ENCODE measurements at places on chromosomes 3 and 15.

DNA sequence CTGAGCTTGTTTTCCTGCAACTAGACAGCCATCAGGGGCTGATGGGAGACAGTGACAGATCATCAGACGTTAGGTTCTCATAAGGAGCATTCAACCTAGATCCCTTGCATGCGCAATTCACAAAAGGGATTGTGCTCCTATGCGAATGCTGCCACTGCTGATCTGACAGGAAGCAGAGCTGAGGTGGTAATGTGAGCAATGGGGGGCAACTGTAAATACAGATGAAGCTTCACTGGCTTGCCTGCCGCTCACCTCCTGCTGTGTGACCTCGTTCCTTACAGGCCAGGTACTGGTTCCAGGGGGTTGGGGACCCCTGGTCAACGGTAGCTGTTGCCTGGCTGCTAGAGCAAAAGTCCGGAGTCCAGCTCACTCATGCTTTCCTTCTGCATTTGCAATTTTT lies 26.4 kb upstream of the KCNAB1 start:
- DNase-seq = no peak

DNA sequence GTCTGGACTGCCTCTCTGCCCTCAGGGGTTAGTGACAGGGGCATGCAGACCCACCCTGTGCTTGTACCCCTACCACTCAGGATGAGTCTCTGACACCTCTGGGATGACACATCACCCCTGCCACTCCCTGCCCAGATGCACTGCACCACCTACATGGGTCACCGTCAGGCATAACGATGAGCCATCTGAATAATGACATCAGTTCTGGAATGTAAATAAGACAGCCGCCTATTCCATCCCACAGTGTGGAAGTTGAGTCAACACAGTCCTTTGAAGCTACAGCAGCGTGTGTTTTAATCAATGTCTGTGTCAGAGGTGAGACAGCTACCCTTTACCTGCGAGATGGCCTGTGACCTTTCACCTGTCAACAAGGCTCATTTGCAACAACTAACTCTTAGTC lies 268.7 kb upstream of the ARRDC4 start:
- no peak for DNase-seq

DNA sequence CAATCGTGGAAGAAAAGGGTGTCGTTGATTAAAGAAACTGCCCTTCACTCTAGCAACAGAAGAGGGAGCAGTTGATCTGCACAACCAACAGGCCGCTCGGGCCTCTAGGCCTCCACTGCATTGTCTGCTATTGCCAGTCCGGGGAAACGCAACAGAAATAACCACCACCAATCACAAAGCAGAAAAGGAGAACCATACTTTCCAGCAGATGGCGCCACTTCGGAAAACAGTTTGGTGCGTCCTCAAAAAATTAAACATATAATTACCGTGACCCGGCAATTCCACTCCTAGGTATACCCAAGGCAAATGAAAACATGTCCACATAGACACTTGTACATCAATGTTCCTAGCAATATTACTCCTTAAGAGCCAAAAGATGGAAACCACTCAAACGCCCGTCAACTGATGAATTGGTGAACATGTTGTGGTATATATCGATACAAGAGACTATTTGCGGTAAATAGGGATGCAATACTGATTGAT lies 154.1 kb downstream of the TJP1 start:
- DNase-seq = peak; percentile 35

DNA sequence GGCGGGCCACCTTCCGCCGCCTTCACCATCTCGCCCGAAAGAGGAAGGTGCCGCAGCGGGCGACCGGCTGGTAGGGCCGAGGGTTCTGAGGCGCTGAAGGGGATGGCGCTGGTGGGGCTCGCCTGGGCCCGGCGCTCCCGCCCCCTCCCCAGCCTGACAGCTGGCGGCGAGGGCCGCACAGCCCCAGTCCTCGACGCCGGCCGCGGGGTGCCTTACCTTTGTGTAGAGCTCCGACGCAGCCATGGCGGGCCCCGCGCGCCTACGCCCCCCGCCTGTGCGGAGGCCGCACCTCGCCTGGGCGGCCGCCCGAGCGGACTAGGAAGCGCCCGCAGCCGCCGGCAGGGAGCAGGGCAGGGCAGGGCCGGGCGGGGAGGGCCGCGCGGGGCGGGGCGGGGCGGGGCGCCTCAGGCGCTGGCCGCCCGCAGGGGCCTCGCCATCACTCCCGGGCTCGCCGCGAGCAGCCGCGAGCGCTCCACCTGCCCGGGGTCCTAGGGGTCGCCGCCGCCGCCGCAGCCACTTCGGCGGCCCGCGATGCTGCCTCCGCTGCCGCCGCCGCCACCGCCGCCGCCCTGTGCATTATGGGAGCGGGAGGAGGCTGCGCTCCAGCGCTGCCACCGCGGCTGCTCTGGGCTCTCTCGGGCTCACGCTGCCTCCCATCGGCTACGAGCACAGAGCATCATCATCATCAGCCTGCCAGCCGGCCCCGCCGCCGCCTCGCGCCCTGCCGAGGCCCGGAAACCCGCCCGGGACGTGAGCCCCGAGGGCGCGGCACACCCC lies at the start of gene MYO5A:
TSS of gene MYO5A (minus strand) at position 317 of the 777 bp plus-strand sequence. CDS start at position 243, 74 bp downstream.
- peak; percentile 65 for DNase-seq

GRCh38 chr15:90315278-90315982 lies 36.7 kb upstream of the ZNF774 start:
- peak; percentile 44 for DNase-seq

- DNase-seq = no peak
These were observed 140.9 kb upstream of the TP63 start for GRCh38 chr3:189490337-189490736.

DNA sequence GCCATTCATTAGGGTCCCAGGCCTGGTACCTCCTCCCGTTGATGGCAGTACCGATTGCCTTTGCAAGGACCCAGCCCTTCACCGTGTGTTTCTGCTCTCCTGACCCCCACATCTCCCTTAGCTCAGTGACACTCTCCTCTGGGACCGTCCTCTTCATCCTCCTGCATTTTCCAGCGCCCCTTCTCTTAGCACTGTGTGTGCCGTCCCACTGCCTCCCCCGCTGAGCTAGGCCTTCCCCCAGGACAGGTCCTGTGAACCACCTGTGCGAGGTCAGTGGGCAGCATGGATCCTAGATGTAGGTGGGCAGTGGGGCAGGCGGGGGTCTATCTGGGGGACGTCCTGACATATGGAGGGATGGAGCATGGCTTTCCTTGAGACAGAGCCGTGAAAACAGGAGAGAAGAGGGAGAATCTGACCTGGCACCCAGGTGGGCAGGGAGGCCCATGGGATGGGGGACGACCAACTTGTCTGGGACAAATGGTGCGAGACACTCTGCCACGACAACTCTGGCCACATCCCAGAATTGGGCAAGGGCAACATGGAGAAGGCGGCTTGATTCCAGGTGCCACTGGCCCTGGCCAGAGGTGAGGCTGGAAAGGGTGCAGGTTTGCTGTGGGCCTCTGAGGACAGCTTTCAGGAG lies 87.7 kb upstream of the ALDH1L1 start:
- DNase-seq = no peak

GRCh38 chr15:77400258-77400657 lies 19.6 kb downstream of the PEAK1 start:
- DNase-seq = no peak

DNA sequence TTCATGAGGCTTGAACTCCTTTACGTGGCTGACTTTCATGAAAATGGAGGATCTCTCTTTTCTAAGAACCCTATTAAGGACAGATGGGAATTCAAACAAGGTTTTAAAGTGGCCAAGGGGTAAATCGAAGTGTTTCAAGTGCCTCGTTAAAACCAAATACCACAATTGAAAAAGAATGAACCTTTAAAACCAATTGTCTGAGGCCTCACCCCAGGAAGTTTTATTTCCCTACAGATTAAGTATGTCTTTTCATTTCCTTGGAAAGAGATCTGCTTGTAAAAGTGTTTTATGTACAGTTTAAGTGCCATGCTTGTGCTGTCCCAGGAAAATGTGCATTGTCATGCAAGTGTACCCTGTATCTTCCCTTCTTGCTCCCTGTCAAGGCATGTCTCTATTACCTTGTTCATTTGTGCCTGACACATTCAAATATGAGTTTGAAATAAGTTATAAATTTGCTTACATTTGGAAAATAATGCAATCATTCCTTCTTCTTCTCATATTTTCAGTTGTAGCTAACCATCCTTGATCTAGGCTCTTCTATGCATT lies 138.7 kb downstream of the ZPLD1 start:
- DNase-seq = no peak

- no peak for DNase-seq
These were observed at the start of gene PTX3 for GRCh38 chr3:157436583-157437291. PTX3 (plus strand) TSS chr3:157436850; CDS start chr3:157436934, 84 bp downstream.

GRCh38 chr3:63974451-63974850 lies 48.8 kb downstream of the PSMD6 start:
- no peak for DNase-seq

GRCh38 chr15:57953874-57954273 lies 111.6 kb downstream of the ALDH1A2 start:
- no peak for DNase-seq

- no peak for DNase-seq
These were observed 17.9 kb downstream of the SLC35A5 start for GRCh38 chr3:112579697-112580096.

DNA sequence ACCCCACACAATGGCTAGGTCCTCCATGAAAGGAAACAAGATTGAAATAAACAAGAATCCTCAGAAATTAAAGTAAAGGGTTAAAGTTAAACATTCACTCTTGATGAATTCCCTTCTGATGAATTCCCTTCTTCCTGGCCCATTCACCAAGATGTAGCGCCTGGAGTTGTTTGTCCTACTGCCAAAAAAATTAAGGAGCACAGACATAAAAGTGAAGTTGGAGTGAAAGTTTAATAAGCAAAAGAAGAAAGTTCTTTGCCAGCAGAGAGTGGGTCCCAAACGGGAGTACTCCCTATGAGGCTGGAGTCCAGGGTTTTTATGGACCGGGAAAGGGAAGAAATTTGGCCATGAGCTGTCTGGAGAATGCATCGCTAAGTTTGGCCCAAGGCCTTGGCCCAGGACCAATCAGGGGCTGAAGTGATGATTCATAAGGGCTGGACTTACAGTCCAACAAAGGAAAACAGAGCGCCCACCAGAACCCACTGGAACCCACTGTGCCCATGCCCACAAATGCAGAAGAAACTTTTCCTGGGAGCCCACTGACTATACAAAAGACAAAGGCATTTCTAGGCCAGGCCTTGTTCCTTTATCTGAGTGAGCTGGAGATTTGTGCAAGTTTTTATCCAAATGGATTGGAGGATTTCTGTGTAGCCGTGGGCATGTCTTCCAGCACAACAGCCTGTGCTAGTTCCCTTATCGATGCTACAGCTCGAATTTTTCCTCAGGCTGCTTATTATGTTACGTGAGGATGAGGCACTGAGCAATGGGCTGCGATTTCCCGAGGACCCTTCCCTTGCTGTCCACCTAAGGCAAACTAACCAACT lies 1561.6 kb downstream of the OTOL1 start:
- DNase-seq = no peak

- no peak for DNase-seq
These were observed 12.1 kb downstream of the FEZF2 start for GRCh38 chr3:62361261-62361660.

GRCh38 chr3:10845001-10845761 lies 29.2 kb downstream of the SLC6A11 start:
- DNase-seq = peak; percentile 38

DNA sequence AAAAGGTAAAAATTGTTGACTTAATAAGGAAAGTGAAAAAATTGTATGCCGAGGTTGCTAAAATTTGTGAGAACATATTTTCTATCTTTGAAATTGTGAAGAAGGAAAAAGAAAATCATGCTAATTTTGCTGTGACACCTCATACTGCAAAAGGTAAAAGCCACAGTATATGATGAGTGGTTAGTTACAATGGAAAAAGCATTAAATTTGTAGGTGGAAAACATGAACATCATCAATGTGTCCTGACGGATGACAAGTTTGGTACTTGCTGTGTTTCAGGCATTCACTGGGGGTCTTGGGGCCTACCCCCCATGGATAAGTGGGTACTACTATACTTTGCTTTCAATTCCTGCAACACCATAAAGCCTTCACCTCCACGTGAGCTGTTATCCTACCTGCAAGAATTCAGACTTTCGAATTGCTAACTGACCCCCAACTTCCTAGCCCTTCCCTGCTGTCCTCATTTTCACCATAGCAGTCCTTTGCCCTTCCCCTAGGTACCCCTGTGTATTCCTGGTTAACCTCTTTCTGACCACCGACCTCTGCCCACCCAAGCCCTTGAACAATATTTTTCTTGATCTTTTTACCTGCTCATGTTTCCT lies 62.4 kb downstream of the RAB7A start:
- DNase-seq = no peak

DNA sequence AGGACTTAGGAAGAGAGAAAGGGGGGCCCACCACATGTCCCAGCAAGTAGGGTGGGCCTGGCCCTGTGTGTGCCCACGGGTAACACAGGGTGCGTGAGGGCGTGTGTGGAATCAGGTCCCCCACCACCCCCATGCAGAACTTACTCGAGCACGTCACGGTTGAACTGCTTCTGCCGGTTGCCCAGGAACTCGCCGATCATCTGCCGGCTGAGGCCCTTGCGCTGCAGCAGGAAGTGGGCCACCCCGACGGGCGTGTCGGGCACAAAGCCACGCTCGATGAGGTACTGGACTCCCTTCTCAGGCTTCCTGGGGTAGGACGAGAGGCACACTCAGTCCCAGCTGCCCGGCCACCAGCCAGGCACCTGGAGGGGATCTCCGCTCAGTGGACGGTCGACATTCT lies 83.1 kb upstream of the RPL32 start:
- DNase-seq = no peak

GRCh38 chr15:99466701-99467337 lies 99.0 kb upstream of the MEF2A start:
- no peak for DNase-seq
